ENCODE measurements at places on chromosomes 5 and 9.

GRCh38 chr5:141850244-141850768 is 27.9 kb downstream of the PCDH1 start:
- DNase-seq: peak; percentile 16

- no peak for DNase-seq
Observed at GRCh38 chr5:102903074-102903871, 148.2 kb downstream of the PAM start.

DNA sequence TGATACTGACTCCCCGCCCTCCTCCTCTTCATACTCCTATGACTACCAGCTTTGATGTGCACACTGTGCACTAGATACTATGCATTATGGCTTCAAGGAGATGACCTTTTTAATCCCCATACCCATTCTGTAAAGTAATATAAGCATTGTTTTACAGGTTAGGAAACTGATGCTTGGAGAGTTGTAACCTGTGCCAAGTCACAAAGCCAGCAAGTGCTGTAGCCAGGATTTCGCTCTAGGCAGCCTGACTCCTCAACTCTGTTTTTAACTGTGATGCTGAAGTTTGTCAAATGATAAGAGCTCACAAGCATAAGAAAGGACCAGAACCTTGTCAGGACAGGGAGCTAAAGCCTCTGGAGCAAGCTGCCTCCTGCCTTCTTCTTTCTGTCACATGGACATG is 461.3 kb downstream of the TMEM232 start:
- no peak for DNase-seq

DNA sequence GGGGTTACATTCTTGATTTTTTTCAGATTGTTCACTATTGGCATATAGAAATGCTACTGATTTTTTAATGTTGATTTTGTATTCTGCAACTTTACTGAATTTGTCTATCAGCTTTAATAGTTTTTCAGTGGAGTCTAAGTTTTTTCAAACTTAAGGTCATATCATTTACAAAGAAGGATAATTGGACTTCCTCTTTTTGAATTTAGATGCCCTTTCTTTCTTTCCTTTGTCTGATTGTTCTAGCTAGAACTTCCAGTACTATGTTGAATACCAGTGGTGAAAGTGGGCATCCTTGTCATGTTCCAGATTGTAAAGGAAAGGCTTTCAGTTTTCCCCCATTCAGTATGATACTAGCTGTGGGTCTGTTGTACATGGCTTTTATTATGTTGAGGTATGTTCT is 49.3 kb downstream of the SREK1 start:
- DNase-seq: no peak

DNA sequence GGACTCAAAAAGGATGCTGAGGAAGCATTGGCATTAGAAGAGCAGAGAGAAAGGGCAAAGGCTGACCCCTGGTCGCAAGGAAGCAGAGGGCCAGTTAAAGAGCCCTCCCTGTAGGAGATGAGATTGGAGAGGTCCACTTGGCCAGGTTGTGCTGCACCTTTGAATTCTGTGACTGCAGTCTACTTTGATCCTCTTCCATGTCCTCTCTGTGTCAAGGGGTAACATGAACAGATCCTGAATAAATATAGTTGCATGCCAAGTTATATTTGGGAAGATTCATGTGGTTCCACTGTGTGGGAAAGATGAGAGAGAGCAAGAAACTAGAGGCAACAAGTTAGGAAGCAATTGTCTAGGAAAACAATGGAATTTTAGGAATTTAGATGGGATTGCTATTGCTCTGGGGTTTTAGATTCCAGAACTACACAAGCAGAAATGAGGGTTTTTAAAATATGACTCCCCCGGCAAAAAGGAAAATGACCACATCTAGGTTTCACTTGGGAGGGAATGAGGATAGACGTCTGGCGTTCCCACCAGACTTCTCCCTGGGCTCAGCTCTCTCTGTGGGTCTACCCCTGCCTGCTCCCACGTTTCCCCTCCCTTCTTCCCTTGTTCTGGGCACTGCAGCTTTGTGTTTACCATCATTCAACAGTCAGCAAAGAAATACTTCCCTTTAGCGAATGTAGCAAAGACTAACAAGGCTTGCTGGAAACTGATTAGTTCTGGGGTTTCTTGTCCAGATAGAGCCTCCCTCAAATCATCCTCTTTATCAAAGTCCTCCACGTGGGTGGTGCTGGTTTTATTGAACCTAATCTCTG is 63.6 kb downstream of the SNX18 start:
- no peak for DNase-seq

DNA sequence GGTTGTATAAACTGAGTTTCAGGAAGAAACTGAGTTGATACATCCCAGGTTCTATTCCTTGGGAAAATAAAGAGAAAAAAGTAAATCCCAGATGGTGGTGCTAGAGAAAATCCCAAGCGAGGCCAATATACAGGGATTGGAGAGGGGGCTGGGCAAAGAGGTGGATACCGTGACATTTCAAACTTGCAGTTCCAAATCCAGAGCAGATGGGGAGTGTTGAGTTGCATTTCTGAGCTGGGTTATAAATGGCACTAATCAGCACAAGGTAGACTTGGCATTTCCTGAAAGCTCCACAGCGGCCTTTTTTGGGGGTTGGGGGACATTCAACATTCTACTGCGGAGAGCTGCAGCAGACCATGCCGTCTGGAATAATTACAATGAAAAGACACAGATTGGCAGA is 224.4 kb downstream of the NXNL2 start:
- DNase-seq: no peak

- DNase-seq: no peak
Observed at GRCh38 chr5:33788922-33789566, 102.7 kb downstream of the ADAMTS12 start.

- DNase-seq: no peak
Observed at GRCh38 chr5:10448754-10449360, 7.2 kb downstream of the ROPN1L start.

DNA sequence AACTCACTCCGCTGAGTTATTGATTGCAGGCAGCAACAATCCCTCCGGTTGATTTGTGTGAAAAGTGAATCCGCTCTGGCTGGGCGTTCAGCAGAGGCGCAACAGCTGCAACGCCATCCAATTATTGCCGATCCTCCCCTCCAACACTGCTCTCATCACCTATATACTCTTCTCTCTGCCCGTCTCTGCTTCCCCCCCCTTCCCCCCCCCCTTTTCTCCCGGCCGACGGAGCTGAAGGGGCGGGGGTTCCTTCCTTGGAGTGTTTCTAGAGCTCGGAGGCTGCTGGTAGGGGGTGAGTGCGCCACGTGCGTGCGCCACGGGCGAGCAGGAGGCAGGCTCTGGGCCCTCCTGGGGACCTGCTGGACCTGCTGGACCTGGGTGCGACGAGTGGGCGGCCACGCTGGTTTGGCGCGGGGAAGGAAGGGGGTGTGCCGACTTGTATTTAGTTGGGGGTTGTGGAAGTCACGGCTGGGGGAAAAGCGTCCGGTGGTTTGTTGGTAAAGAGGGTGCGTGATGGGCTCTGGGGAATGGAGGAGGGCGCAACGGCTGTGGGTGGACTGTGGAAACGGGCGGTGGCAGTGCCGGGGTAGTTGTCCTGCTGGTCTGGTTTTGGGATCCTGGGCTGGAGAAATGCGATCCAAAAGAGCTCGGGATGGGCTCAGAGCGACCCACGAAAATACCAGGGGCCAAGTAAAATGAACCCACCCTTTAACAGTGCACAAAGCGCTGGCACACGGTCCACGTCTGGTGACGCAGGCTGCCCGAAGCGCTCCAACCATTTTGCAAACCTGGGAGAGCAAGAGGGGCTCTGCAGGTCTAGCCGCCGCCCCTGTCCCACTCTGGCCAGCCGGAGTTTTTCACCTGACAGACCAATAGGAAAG is 6.4 kb upstream of the MEF2C start:
- no peak for DNase-seq

GRCh38 chr5:91367908-91368648 is 15.0 kb downstream of the ARRDC3 start:
- no peak for DNase-seq

- no peak for DNase-seq
Observed at GRCh38 chr5:139275956-139276355, 17.6 kb upstream of the MATR3 start.

DNA sequence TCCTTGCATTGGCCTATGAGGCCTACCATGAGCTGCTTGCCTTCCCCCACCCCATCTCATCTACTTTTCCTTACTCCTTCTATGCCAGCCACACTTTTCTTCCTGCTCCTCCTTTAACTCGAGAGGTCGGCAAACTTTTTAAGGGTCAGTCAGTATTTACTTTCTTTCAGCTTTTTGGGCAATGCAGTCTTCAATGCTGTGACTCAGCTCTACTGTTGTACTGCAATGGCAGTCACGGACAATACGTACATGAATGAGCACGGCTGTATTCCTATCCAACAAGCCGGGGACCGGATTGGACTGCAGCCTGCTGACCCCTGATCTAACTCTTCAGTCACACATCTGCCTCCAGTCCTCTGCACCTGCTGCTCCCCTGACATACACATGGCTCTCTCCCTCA is 602 bp upstream of the ACTL7A start:
- no peak for DNase-seq

GRCh38 chr5:178223196-178223773 is 9.3 kb downstream of the PHYKPL start:
- no peak for DNase-seq

DNA sequence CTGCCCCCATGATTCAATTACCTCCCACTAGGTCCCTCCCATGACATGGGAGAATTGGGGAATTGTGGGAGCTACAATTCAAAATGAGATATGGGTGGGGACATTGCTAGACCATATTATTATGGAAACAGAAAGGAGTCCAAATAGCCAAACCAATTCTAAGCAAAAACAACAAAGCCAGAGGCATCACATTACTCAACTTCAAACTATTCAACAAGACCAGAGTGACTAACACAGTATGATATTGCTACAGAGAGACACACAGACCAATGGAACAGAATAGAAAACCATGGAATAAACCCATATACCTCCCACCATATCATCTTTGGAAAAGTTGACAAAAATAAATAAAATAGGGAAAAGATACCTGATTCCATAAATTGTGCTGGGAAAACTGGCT is 710.5 kb upstream of the CDH9 start:
- no peak for DNase-seq
